ENCODE measurements at places on chromosomes 4 and X.
A peak's percentile ranks its signal among the peaks of the same experiment; 100 is the strongest.

DNA sequence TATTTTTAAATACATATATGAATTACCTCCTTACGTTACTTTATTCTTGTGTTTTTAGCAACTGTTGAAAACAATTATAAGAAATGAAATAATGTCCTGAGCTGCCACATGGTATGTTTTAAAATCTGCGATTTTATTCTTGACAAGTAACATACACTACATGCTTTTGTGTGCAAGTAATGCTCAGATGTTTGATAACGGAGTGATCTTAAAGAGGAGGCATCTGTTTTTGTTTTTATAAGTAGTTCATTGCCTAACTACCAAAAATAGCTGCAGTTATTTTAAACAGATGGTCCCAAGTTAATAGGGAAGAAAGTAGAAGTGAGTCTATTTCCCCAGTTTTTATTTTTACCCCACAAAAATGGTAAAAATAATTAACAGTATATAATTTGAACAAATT lies 55.2 kb downstream of the GAB1 start:
- no peak for DNase-seq

DNA sequence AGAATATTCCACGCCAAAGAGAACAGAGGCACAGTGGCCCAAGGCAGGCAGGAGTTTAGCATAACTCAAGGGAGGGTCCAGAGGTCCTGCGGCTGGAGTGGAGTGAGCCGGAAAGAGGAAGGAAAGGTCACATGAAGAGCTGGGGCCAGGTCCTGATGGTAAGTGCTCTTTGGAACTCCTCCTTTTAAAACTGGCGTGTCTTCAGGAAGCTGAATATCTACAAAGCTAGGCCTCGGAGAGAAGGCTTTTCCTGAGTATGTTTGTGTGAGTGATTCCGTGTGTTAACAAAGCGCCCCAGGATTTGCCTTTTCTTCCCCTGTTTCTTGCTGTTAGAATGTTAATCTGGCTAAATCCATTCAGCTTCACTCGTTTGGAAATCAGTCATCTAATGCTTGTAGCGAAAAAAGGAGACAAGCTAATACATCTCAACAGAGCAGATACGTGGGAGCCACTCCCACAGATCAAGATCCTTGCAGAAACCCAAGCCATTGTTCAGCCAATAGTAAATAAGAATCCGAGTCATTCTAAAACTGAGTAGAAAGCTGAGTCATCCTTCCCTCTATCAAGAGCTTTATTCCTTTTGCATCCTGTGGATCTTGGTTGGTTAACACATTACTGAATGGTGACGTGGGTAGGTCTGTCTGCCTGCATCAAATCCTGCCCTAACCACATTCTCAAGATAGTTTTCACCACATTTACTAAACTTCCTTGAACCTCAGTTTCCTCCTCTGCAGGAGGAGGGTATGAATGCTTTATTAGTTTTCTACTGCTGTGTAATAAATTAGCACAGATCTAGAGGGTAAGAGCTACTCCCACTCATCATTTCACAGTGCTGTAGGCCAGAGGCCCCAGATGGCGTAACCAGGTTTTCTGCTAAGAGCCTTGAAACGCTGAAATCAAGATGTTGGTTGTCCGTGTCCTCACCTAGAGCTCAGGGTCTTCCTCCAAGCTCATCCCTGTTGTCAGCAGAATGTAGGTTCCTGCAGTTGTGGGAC lies 43.2 kb upstream of the RBM47 start:
- DNase-seq: peak; percentile 63

- no peak for DNase-seq
Measured at GRCh38 chr4:41146196-41146595, 68.1 kb downstream of the APBB2 start.

- no peak for DNase-seq
Measured at GRCh38 chr4:97819294-97819693, 324.0 kb downstream of the STPG2 start.

DNA sequence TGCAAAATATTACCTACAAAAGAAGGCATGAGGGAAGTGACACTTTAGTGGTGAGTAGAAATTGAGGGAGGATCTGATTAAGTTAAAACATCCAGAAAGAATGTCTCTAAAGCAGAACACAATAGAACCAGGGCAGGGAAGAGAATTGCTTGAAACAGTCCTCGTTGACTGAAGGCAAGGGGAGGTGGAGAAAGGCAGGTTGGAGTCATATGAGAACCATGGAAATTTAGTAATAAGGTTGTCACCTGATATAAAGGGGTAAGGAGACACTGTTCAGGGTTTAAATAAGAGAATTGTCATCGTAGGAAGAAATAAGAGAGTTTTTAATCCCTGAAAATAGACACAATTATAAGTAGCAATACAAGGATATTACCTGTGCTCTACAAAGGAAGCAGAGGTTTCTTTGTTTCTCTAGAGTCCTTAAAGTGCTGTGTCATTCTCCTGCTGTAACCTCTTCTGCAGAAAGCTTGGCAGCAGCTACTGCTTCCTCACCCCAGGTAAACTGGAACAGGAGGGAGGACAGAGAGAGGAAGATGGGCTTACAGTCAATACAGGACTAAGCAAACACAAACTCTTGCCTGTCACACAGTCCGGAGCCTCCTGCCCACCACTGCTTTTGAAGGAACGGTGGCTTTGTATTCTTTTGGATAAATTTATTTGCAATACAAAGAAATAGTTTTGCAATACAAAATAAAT lies 258.4 kb downstream of the PPARGC1A start:
- DNase-seq: no peak

GRCh38 chr4:127609484-127609883 lies 23.3 kb upstream of the INTU start:
- no peak for DNase-seq

GRCh38 chr4:54548098-54548620 lies 109.6 kb upstream of the KIT start:
- DNase-seq: no peak

GRCh38 chrX:63686878-63687714 lies 97.9 kb downstream of the ARHGEF9 start:
- no peak for DNase-seq

DNA sequence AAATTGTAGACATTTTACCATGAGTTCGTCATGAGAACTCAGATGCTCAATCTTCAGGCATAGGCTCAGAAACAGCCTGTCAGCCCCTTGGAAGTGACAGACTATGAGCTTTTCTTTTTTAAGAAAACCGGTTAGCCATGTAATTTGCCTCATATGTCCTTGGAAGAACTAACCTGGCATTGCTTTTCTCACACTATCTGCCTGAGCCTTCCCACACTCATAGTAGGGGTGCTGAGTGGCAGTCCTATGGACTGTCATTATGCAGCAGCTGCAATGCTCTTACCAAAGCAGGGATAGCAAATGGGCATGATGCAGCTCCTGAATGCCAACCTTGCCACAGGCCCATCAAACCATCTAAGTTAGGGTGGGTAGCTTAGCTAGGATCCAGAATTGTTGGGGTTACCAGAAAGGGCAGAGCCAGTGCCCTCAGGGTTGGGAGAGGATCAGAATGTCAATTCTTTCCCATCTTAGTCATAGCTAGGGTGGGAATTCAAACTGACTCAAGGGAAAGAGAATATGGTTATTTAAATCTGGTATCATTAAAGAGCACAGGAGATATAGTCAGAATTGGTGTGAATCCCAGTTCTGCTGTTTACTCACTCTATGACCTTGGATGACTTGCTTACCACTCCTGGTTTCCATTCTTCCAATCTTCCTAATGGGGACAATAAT lies 230.6 kb upstream of the CPEB2 start:
- DNase-seq: no peak

DNA sequence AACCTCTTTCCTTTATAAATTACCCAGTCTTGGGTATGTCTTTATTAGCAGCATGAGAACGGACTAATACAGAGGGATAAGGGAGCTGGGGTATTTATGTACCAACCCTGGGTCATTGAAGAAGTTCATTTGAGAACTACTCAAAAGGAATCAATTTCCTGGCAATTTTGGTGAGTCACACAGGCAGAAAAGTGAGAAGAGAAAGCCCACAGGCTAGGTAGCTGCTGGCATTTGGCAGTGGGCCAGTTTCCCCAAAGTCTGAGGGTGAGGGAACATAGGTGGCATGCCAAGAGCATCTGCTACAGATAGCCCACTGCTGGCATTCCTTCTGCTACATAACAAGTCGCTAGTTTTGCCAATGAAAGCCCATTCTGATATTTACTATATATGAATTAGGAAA lies 411.2 kb downstream of the MID1IP1 start:
- no peak for DNase-seq

GRCh38 chrX:13180807-13181206 lies 136.4 kb upstream of the FAM9C start:
- no peak for DNase-seq

GRCh38 chrX:106247162-106247561 lies 79.1 kb downstream of the PWWP3B start:
- no peak for DNase-seq

- DNase-seq: no peak
Measured at GRCh38 chrX:44239036-44239435, 104.4 kb downstream of the EFHC2 start.

DNA sequence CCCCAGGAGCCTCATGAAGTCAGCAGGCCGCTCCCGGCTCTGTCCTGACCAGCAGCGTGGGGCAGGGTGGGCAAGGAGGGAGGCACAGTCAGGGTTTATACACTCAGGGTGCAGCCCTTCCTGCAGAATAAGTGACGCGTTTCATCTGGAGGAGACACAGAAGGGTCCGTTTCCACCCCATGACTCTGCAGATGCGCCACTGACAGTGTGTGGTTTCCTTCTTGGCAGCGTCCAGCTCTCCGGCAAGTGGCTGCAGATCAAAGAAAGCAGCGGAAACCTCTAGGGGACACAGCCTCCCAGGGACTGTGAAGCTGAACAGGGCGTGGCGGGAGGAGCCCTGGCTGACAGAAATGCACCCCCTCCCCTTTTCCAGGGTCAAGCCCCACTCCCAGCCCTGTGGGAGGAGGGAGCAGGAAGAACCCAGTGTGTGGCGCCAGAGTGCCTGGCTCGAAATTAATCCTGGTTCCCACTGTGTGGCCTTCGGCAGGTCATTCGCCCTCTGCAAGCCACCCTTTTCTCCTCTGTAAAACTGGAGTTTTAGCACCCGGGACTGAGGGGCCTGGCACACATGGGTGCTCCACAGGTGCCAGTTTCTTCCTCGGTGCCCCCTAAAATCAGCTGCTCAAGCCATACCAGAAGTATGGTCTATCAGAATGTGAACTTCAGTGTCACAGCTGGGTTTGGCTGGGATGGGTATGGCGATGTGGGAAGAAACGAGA lies 17.3 kb upstream of the TBC1D14 start:
- no peak for DNase-seq

- DNase-seq: no peak
Measured at GRCh38 chrX:97369947-97370346, 486.2 kb downstream of the RPA4 start.

- no peak for DNase-seq
Measured at GRCh38 chr4:176393306-176394013, 73.7 kb downstream of the SPCS3 start.

DNA sequence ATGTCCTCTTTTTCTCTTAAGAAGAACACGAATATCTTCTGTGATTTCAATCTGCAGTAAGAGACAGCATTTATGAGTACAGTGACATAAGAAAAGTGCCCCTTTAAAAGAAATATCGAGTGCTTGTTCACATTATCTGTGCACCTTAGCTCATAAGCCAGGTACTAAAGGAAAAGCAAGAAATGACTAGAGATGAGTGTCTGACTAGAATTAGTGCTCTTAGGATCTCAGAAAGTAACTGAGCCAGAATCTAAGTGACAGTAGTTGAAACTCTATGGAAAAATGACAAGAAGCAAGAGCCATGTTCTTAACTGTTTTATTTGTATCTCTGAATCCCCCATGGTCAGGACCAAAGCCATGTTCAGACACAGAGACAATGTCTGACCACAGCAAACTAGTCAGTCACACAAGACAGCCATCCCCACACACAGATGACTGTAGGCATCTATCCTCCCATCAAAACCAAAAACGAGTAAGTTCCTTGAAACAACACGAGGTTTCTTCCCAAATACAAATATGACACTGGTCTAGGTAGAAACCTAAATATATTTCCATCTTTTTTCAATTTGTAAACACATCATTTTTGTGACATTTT lies 36.8 kb downstream of the ACSL4 start:
- DNase-seq: no peak

DNA sequence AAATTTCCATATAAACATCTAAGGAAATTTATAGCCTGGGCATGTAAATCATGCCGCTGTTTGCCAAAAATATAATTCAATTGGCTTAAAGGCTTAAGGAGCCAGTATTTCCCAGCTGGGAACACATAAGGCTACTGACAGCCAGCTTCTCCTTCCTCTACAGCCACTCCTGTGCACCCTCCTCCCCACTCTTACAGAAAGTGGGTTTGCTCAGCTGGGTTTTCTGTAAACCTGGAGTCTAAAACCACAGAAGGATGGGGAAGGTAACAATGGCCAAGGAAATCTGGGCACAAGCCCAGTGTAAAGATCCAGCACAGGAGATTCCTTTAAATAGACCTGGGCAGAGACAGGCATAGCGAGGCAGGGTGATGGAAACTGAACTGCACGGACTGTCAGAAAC lies 18.5 kb downstream of the ACSL1 start:
- DNase-seq: no peak

GRCh38 chr4:86055898-86056297 lies 304.0 kb downstream of the MAPK10 start:
- no peak for DNase-seq

DNA sequence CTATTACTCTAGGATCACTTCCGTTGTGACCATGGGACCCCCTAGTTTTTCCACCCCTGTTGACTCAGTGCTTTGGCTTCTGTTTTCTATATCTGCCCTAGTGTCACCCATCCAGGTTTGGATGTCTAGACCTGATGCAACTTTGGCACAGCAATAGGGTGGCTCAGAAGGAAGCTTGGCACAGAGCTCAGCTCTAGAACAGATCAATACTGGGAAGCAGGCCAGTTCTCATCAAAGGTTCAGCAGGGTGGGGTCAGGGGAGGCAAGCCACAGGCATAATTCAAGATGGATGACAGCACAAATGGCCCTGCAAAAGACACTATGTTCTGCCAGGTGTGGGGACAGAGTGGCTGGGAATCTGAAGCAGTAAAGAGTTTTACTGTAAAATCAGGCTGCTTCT lies 74.2 kb upstream of the EGFL6 start:
- DNase-seq: no peak

- no peak for DNase-seq
Measured at GRCh38 chr4:86307432-86307831, 52.4 kb downstream of the MAPK10 start.

GRCh38 chrX:10109695-10110094 lies 47.1 kb upstream of the CLCN4 start:
- DNase-seq: no peak

All from activated T-helper 2 cell treated with anti-CD3 and anti-CD28 coated beads, Interferon-gamma antibody, Interleukin-2, Interleukin-4, amounts not matched to agents 10 μg/mL and 5 μg/mL and 100 μg/mL, durations not matched to agents 14 hours and 24 hours and 36 hours (primary cell).